Esophagus squamous epithelium (tissue), 5 donors: ENCODE measurements at places on chromosomes 1 and 21. TPM values are rescaled to one million over a fixed set of nuclear protein-coding genes. Genes with fewer than 3 reads are reported as not detected.

ATP6V1G3 gene
- total RNA-seq, result not detected

PTGER3 gene
- total RNA-seq, result 0.73 TPM

DNA sequence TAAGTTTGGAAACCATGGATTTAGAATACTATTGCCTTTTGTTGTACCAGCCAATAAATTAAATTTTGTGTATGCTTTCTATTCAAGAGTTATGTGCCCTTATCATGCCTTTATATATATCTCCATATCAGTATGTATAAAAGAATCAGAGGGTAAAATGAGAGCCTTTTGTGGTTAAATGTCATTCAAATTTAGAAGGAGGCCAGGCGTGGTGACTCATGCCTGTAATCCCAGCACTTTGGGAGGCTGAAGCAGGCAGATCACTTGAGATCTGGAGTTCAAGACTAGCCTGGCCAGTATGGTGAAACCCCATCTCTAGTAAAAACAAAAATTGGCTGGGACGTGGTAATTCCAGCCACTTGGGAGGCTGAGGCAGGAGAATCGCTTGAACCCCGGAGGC lies 88.9 kb downstream of the XPR1 start:
- no peak overlapping the region for H3K27ac ChIP-seq
- H3K4me1 ChIP-seq, result no peaks in the 10 kb centered on the region
- H3K27me3 ChIP-seq, result no peaks in the 10 kb centered on the region
- H3K36me3 ChIP-seq, result no peaks in the 10 kb centered on the region

ATF3 gene
- total RNA-seq, result 2.6 TPM

TMEM82 gene
- not detected for total RNA-seq

DNA sequence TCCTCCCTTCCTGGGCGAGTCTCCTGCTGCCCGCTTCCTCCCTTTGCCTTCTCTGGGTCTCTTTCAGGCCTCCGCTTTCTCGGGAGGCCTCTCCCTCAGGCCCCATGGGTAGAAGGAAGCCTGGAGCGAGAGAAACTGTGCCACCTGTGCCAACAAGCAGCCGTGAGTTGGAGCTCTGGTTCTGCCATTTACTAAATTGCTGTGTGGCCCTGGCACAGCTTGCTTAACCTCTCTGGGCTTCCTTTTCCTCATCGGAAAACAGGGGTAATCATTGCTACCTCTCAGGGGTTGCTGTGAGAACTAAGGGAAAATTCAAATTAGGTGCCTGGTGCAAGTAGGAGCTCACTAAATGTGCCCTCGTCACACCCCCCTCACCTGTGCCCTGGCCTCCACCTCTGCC lies 80.4 kb downstream of the PAX7 start:
- no peaks in the 10 kb centered on the region for H3K4me1 ChIP-seq
- H3K27me3 ChIP-seq, result no peaks in the 10 kb centered on the region
- no peak for DNase-seq
- no peaks in the 10 kb centered on the region for H3K36me3 ChIP-seq

DNA sequence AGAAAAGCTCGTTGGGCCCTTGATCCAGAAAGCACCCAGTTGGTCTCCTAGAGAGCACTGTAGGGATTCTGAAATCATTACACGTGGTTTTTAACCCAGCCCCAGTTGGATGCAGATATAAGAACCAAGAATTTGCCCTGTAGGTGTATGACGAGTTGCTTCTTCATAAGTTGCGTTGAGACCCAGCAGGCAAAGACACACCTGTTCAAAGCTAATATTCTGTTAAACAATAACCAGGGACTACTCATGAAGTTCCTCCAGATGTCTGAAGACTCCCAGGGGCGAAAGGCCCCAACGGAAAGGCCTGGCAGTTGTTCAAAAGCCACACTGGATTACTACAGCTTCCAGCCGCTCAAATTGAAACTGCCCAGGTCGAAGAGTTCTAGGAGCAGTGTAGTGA lies 88.6 kb upstream of the HNRNPU start:
- H3K4me3 ChIP-seq, result no peak overlapping the region
- no peak overlapping the region for H3K27ac ChIP-seq
- no peak for DNase-seq
- no peaks in the 10 kb centered on the region for H3K27me3 ChIP-seq
- no peaks in the 10 kb centered on the region for H3K36me3 ChIP-seq

GRCh38 chr1:190176776-190177175 lies 300.9 kb downstream of the BRINP3 start:
- no peaks in the 10 kb centered on the region for H3K4me1 ChIP-seq
- no peak overlapping the region for H3K27ac ChIP-seq
- no peak overlapping the region for H3K4me3 ChIP-seq
- DNase-seq, result no peak
- H3K36me3 ChIP-seq, result no peaks in the 10 kb centered on the region

- peaks cover 4% of the 10 kb centered on the region for H3K4me1 ChIP-seq
- no peak overlapping the region for H3K4me3 ChIP-seq
- H3K27ac ChIP-seq, result no peak overlapping the region
- H3K27me3 ChIP-seq, result no peaks in the 10 kb centered on the region
- no peaks in the 10 kb centered on the region for H3K36me3 ChIP-seq
- no peak for DNase-seq
Observed at GRCh38 chr1:45673956-45674355, 12.4 kb downstream of the GPBP1L1 start.

KCNC4 gene
- total RNA-seq, result 10.9 TPM

MT1HL1 gene
- not detected for total RNA-seq

- peaks cover 14% of the 10 kb centered on the region for H3K4me1 ChIP-seq
- no peaks in the 10 kb centered on the region for H3K27me3 ChIP-seq
- H3K4me3 ChIP-seq, result no peak overlapping the region
- DNase-seq, result no peak
Observed at GRCh38 chr1:226625326-226625725, 76.8 kb downstream of the STUM start.

DNA sequence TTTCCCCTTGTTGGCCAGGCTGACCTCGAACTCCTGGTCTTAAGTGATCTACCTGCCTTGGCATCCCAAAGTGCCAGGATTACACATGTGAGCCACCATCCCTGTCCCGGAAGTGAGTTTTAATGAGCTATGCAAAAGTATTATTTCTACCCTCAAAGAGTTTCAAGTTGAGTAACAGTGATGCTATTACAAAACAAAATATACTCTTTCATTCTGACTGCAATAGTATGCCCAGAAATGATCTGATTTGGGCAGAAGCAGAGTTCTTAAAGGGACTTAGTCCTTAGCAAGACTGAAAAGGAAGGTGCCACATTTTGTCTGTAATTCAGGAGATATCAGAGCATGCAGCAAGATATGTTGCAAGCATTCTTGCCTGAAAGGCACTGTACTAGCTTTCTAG lies 375.4 kb downstream of the NUF2 start:
- H3K27ac ChIP-seq, result no peak overlapping the region
- no peaks in the 10 kb centered on the region for H3K4me1 ChIP-seq
- no peak overlapping the region for H3K4me3 ChIP-seq

GRCh38 chr1:20093940-20094391 lies 24.0 kb downstream of the PLA2G5 start:
- no peak overlapping the region for H3K4me3 ChIP-seq
- no peaks in the 10 kb centered on the region for H3K36me3 ChIP-seq
- no peak for DNase-seq
- no peak overlapping the region for H3K27ac ChIP-seq

GRCh38 chr1:38476111-38476849 lies 383.3 kb downstream of the RRAGC start:
- no peak overlapping the region for H3K27ac ChIP-seq
- peak overlapping the region; percentile 56 for H3K4me3 ChIP-seq
- DNase-seq, result no peak
- no peaks in the 10 kb centered on the region for H3K4me1 ChIP-seq

LRRIQ3 gene
- not detected for total RNA-seq

GRCh38 chr1:2097386-2098300 lies 47.4 kb downstream of the PRKCZ start:
- no peak overlapping the region for H3K4me3 ChIP-seq
- no peaks in the 10 kb centered on the region for H3K36me3 ChIP-seq
- H3K27ac ChIP-seq, result peak overlapping the region; percentile 67

DNA sequence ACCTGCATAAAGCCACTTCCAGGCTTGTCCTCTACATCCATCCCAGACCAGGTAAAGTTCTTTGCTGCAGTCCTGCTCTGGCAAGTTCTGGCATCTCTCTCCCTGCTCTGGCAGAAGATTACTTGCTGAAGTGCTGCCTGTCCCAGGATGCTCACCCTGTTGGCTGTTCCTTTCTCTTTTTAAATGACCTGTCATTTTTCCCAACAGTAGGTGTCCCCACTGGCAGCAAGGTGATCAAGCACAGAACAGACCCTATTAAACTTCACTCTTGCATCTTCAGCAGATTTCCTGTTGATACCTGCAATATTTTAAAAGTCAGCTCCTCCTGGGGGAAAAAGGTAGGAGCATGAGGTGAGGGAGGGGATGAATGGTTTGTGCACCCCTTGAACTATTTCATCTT lies 332.6 kb downstream of the PBX1 start:
- H3K4me1 ChIP-seq, result no peaks in the 10 kb centered on the region
- H3K27me3 ChIP-seq, result no peaks in the 10 kb centered on the region
- H3K36me3 ChIP-seq, result no peaks in the 10 kb centered on the region

DMBX1 gene
- not detected for total RNA-seq

- H3K27me3 ChIP-seq, result no peaks in the 10 kb centered on the region
- no peaks in the 10 kb centered on the region for H3K36me3 ChIP-seq
- DNase-seq, result no peak
- peaks cover 3% of the 10 kb centered on the region for H3K4me1 ChIP-seq
- no peak overlapping the region for H3K4me3 ChIP-seq
Observed at GRCh38 chr1:235624721-235625333, 24.8 kb downstream of the GNG4 start.

- H3K27me3 ChIP-seq, result no peaks in the 10 kb centered on the region
- no peak overlapping the region for H3K27ac ChIP-seq
- no peak overlapping the region for H3K4me3 ChIP-seq
- H3K36me3 ChIP-seq, result no peaks in the 10 kb centered on the region
Observed at GRCh38 chr1:48616710-48617109, 144.7 kb upstream of the SPATA6 start.

- H3K36me3 ChIP-seq, result no peaks in the 10 kb centered on the region
- peak overlapping the region; percentile 75 for H3K27ac ChIP-seq
- peaks cover 15% of the 10 kb centered on the region for H3K4me1 ChIP-seq
Observed at GRCh38 chr1:117653732-117654492, 48.1 kb downstream of the TENT5C start.

- H3K27me3 ChIP-seq, result no peaks in the 10 kb centered on the region
- no peaks in the 10 kb centered on the region for H3K4me1 ChIP-seq
- H3K36me3 ChIP-seq, result no peaks in the 10 kb centered on the region
- no peak for DNase-seq
Observed at GRCh38 chr1:225366552-225366951, 61.3 kb downstream of the LBR start.

DNA sequence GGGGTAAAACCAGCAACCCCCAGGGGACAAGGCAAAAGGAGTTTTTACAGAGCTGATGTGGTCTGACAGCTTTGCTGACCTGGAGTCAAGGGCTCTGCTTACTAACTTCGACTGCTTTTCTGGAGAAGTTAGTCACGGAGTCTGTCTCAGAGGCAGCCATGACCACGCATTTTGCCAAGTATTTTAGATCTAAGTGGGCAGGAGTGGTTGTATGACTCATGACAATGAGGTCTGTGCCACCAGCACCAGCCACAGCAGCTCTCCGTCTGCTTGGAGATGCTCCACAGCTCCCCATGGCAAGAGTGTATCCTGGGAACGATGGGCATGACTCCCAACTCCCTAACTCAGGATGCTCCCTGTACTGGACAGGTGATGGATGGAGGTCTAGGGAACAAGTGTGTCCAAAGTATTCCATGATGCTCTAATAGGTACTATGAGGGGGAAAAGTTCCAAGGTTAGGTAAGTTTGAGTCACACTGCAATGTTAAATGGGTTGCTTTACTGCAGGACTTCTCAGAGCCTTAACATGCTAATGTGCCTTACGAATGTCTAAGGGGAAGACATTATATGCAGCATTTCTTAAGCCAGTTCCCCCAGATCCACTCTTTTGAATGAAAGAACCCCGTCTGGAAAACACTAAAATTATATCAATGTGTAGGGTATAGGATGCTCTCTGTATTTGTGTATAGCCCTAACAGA lies 359.0 kb downstream of the HHAT start:
- H3K4me1 ChIP-seq, result no peaks in the 10 kb centered on the region
- H3K36me3 ChIP-seq, result no peaks in the 10 kb centered on the region
- H3K27me3 ChIP-seq, result no peaks in the 10 kb centered on the region
- H3K27ac ChIP-seq, result no peak overlapping the region
- H3K4me3 ChIP-seq, result no peak overlapping the region

GRCh38 chr1:236023926-236024565 lies 40.8 kb downstream of the NID1 start:
- DNase-seq, result no peak
- H3K4me3 ChIP-seq, result no peak overlapping the region
- H3K4me1 ChIP-seq, result peaks cover 18% of the 10 kb centered on the region
- H3K27me3 ChIP-seq, result no peaks in the 10 kb centered on the region

DNA sequence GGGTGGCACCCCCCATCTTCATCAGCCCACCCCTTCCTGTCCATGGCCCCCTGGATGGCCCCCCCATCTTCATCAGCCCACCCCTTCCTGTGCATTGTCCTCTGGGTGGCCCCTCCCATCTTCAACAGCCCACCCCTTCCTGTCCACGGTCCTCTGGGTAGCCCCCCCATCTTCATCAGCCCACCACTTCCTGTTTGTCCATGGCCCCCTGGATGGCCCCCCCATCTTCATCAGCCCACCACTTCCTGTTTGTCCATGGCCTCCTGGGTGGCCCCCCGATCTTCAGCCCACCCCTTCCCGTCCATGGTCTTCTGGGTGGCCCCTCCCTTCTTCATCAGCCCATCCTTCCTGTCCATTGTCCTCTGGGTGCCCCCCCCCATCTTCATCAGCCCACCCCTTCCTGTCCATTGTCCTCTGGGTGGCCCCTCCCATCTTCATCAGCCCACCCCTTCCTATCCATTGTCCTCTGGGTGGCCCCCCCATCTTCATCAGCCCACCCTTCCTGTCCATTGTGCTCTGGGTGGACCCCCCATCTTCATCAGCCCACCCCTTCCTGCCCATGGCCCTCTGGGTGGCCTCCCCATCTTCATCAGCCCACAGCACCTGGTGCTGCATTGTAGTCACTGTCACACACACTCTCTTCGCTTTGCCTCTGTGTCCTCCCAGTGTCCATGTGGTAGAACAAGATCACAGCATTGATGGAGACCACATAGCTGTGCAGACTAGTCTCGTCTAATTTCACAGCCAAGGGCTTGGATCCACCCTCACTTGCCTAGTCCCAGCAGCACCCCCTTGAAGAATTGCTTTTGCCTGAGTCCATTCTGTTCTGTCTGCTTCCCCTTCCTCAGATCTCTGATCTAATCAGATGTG lies 95.9 kb downstream of the PCBP3 start:
- H3K27me3 ChIP-seq, result no peaks in the 10 kb centered on the region
- no peak overlapping the region for H3K27ac ChIP-seq
- H3K36me3 ChIP-seq, result no peaks in the 10 kb centered on the region
- H3K4me3 ChIP-seq, result no peak overlapping the region
- H3K4me1 ChIP-seq, result no peaks in the 10 kb centered on the region
- DNase-seq, result no peak

SPRR2F gene
- total RNA-seq, result 0.76 TPM

DNA sequence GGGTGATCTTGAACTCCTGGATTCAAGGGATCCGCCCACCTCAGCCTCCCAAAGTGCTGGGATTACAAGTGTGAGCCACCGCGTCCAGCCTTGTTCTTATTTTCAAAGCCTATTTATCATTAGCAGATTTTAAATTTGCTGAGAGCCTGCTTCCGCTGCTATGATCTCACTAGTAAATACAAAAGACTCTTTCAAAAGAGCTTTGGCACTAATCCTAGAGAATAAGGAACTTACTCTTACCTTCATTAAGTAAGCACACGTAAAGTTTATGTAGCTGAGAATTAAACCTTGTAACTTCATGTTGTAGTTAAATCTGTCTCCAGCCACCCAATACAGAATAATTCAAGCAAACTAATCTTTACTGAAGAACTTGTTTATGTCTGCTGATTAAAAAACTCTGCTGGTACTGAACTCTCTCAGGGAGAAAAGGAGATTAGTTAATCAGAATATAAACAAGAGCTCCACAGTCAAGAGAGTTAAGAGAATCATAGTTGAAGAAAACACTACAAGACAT lies 72.3 kb downstream of the RUSC1 start:
- peaks cover 5% of the 10 kb centered on the region for H3K4me1 ChIP-seq
- H3K27ac ChIP-seq, result no peak overlapping the region
- H3K4me3 ChIP-seq, result no peak overlapping the region
